Nucleus accumbens (tissue), 56 donors: ENCODE measurements at places on chromosomes 6 and 20.

DNA sequence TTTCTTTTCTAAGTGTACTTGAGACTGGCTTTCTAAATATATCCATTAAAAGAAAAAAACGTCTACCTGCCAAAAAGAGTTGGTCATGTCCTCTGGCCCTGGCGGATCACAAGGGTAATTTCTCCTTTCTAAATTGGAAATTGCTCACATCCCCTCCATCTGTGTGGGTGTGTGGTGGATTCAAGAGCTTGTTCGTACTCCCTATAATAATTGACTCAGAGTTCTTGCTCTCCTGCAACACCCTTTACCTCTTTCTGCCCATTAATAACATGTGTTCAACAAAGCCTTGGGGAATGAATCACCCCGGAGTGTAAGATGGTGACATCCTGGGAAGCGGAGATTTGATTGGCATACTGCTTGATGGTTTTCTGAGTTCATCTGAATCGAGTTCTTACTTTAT is 263.8 kb downstream of the ALDH8A1 start:
- no peak for DNase-seq

DNA sequence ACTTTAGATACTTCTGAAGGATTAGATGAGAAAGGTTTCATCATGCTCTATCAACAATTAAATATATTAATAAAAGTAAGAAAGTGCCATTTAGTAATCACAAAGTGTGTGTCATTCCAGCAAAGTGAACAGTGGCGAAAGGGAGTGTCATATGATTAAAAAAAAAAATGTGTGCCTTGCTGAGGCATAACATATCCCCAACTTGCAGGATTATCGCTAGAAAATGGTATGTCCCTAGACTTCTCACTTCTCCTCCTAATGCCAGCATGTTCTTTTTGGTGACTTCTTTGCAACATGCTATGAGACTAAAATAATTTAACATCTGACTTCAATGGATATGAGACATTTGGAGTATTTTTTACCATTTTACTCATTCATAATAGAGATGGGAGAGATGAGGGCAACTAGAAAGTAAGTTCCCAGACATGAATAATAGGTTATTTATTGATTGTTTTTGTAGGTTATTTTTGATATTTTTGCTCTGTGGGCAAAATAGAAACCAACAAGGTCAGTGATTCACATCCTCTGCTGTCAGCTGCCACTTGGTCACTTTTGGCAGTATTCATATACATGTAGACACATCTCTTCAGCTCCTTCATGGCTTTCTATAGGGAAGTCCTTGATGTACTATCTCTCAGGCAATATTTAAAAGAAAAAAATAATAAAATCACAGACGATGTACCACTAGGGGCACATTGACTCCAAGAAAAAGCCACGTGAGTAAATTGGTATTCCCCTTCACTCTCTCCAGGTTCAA is 370.1 kb downstream of the BMP2 start:
- DNase-seq = no peak

- DNase-seq = no peak
Observed at GRCh38 chr6:2190661-2191389, 54.6 kb downstream of the GMDS start.

DNA sequence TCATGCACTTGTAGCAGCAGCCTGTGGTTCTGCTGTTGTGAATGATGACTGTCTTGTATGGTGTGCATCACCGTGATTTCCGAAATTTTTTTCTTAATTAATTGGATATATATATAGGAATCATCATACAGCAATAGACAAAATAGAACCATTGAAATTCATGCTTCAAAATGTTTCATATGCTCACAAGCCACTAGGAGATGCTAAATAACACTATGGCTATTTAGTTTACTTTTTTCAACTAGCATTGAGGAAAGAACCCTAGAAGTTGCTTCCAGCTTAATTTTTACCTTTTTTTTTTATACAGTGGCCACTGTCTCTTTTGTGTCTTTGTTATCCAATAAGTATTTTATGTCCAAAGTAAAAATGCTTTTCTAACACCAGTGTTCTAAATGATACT is 485.4 kb downstream of the CDKAL1 start:
- DNase-seq = no peak

- no peak for DNase-seq
Observed at GRCh38 chr6:7341989-7342742, 29.2 kb upstream of the SSR1 start.

GRCh38 chr20:25024171-25024570 is 31.6 kb upstream of the APMAP start:
- DNase-seq = no peak

- DNase-seq = no peak
Observed at GRCh38 chr6:61886608-61887259, 399.3 kb downstream of the KHDRBS2 start.

GRCh38 chr6:148332088-148332487 is 10.6 kb upstream of the SASH1 start:
- no peak for DNase-seq

- DNase-seq = no peak
Observed at GRCh38 chr20:2208897-2209296, 86.9 kb upstream of the TGM3 start.

DNA sequence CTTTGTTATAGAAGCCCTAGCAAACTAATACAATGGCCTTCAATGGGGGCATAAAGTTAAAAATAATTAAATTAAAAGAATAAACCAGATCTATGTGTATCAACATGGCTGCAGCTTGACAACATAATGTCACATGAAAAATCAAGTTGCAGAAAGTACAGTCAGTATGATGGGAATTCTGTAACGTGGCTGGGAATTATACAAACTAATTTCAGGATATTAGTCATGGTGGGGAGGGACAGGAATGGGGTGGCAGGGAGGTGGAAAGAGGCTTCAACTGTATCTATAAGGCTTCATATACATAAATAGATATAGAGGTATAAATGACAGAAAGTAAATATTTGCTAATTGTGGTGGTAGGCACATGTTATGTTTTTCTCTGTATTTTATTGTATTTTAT is 107.1 kb downstream of the UNC5CL start:
- no peak for DNase-seq

- no peak for DNase-seq
Observed at GRCh38 chr6:151661509-151661908, 146.0 kb upstream of the ESR1 start.

- no peak for DNase-seq
Observed at GRCh38 chr20:43458422-43458924, 777 bp downstream of the SRSF6 start.

DNA sequence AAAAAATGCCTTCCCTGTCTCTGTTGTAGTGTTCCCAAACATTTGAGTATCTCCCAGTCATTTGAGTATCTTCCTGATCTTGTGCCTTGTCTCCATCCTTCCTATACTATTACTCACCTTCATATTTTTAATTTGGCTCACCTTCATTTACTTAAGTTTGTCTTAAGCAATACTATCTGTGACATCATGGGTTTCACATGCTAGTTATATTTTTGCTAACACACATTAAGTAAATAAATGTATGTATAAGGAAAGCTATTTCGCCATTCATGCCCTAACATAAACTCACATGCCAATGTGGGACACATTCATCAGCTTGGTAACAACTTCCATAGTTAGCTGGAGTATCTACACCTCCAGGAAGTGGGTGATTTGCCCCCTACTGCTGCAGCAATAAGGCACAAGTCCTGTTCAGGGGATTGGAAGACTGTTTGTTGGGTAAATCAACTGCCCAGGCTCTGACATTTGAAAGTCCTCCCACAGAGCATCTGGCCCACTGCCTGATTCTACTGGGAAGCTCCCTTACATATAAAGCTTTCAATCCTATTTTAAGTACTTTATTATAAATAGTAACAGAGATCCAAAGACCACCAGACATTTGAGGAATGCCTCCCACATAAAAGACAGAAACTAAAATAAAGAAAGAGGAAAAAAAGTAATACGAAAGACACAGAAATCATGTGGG is 132.3 kb downstream of the ISM1 start:
- DNase-seq = no peak

DNA sequence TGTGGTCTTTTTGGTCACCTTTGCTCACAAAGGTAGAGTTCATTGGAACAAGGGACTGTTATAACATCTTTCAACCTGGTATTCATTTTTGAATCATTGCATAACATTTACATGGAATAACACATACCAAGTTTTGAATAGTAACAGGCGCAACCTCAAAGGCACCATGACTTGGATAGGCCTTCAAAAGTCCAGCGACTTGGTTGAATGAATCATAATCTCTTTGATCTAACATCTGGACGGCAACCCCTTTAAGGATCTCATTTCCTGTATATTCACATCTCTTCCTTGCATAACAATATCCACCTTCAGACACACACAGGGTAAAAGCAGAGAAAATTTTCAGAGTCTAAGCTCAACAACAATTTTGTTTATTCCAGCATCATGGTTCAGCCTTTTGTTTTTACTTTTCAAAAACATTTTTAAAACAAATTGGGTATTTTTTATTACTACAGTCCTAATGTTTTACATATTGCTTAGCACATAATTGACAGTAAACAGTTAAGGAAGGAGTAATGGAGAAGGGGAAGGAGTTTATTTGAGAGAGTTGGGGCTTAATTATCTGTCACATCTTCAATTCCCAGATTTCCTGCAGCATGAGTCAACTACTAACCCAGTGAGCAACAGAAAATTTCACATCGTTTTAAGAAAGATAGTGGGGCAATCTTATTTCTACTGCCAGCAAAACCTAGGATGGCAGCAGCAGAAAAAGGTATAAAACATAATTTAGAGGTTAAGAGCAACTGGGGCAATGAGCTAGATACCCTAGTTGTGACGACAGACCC is 41.8 kb upstream of the F13A1 start:
- no peak for DNase-seq

DNA sequence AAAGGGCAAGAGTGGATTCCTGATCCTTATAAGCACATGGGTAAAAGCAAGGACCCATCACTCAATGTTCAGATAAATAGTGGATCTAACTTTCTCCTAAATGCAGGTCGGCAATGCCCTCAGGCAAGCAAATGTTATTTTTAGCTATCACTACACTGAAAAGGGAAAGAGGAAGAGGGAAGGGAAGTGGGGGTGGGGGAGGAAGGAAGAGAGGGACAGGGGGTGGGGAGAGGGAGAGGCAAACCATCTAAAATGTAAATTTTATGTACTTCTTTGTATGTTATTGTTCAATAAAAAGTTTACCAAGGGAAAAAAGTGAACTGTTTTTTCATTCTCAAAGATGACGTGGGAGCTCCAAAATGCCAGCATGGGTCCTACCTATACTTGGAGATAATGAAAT is 44.2 kb downstream of the CHD6 start:
- DNase-seq = no peak

GRCh38 chr20:20343932-20344331 is 24.0 kb upstream of the INSM1 start:
- no peak for DNase-seq
